Stimulated activated CD8-positive, alpha-beta memory T cell treated with anti-CD3 and anti-CD28 coated beads, Interleukin-7, amount 100 ng/mL, for 48 hours (primary cell): ENCODE measurements at places on chromosomes 6 and 20.

GRCh38 chr20:62816884-62817873 lies at the start of gene COL9A3:
COL9A3 (plus strand) TSS chr20:62817050; CDS start chr20:62817065, 15 bp downstream.
- no peak for DNase-seq

DNA sequence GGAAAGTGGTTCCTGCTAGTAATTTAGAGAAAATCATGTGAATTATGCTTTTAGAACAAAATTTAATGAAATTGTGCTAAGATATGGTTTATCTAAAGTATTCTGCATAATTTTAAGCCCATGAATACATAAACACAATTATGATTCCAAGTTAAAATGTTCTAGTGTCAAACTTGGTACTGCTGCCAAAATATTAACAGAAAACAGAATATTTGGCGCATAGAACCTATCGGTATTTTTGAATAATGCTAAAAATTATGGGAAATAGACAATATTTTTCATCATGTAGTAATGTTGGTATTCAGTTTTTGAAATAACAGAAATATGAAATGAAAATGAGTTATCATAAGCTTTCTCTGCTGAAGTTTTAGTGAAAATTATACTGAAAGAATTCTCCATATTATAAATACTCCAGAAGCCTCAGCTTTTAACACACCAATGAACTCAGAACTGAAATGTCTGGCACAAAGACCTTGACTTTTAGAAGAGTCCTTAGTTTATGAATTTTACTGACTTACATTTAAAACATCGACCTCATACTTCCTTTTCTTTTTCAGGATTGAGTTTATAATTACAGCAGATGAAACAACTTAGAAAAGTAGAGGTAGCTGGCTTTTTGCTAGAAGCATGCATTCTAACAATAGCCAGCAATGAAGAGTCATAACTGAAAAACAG lies 1192.3 kb upstream of the GJE1 start:
- DNase-seq, result no peak

GRCh38 chr6:12269110-12269509 lies 21.1 kb upstream of the EDN1 start:
- DNase-seq, result no peak

- no peak for DNase-seq
Observed at GRCh38 chr6:19312241-19312978, 524.8 kb upstream of the ID4 start.

GRCh38 chr6:3948866-3949265 lies 99.7 kb downstream of the FAM50B start:
- no peak for DNase-seq

DNA sequence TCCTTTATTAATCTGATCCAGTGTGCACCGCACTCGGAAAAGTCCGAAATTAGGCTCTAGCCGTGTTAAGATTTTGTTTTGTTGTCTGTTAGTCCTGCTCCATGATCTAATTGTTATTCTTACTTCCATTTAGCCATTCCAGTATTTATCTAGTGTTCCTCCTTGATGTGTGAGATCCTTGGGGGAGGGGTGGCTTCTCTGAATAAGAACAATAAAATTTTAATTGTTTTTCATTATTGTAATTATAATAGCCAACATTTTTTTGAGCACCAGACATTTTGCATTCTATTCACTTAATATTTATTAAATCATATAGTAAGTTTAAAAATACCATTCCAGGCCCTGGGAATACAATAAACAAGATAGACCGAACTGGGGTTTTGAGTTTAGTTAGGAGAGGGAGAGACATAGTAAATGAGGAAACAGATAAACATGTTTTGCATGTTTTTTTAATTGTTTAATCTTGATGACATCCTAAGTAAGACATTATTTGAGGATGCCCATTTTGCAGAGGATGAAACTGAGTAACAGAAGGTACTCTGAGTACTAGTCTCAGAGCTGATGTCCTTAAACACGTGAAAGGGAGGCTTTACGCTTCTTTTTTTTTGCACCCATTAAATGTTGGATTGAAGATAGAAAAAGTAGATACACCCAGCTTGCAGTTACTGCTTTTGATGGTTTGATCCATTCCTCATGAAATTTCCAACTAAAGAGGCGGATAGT lies 1.2 kb downstream of the CBFA2T2 start:
- no peak for DNase-seq

- DNase-seq, result no peak
Observed at GRCh38 chr6:35052694-35053565, 88.2 kb downstream of the TCP11 start.

GRCh38 chr6:141562186-141562811 lies 570.4 kb upstream of the GJE1 start:
- DNase-seq, result no peak

- no peak for DNase-seq
Observed at GRCh38 chr20:8020314-8021079, 936 bp upstream of the TMX4 start.

- DNase-seq, result no peak
Observed at GRCh38 chr6:147077251-147077650, 127.0 kb upstream of the STXBP5 start.

GRCh38 chr20:39946053-39946810 lies 742.8 kb downstream of the MAFB start:
- no peak for DNase-seq

DNA sequence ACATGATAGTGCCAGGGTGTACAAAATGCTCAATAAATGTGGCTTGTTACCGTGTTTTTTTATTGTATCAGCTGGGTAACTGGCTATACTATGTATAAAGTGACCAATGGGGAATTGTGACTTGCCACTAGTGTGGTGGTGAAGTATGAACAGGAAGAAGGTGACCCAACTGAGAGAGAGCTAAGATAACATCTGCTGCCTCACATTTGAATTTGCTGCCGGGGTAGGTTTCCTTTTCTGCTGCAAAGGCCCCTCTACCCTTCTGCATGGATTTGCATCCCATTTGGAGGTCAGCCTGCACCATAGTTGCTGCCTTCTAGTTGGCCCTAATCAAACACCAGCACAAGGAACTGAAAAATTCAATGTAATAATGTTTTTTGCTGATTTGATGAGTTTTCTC lies 24.1 kb downstream of the IL17A start:
- no peak for DNase-seq

- no peak for DNase-seq
Observed at GRCh38 chr6:109739686-109740085, 48.6 kb downstream of the FIG4 start.

- DNase-seq, result no peak
Observed at GRCh38 chr6:13117570-13117969, 210.8 kb downstream of the TBC1D7 start.

DNA sequence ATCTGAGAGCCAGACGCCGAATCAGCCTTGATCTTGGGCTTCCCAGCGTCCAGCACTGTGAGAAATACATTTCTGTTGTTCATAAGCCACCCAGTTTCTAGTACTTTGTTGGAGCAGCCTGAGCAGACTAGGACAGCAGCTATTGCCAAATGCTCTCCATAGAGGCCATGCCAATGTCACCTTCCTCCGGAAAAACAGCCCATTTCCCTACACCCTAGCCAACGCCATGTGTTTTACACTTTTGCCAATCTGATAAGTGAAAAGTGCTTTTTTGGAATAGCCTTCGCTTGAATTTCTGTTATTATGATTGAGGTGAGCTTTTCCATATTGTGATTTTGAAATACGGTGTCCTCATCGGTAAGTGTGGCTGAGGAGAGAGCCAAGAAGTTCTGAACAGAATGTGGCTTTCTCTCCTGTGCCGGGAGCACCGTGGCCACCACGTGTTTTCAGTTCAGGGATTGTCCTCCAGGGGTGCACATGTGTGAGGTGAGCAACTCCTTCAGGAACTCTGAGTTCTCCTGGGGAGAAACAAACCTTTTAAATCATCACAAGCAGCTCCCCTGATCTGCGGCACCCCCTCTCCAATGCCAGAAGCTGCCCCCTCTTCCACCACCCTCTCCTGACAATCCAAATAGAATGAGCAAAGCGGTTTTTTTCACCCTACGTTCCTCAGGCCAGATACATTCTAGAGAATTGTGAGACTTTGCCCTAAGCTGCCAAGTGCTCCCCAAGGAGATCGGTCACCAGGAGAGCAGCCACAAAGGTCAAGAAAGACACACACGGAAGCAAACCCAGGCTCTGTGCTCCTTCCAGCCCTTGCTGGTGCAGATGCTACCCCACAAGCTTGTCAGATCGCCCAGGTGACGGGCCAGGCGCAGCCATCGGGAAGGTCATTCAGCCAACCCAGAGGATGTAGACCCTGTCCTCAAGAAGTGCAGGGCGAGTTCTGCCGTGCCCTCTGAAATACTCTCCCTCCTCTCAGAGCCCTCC lies 36.0 kb downstream of the TAF8 start:
- no peak for DNase-seq
